KBM-7 (cell line): ENCODE measurements at places on chromosomes 2 and 18.
A peak's percentile ranks its signal among the peaks of the same experiment; 100 is the strongest.

GRCh38 chr2:146818122-146818521, 1026.7 kb upstream of the ACVR2A start:
- no peak for DNase-seq

DNA sequence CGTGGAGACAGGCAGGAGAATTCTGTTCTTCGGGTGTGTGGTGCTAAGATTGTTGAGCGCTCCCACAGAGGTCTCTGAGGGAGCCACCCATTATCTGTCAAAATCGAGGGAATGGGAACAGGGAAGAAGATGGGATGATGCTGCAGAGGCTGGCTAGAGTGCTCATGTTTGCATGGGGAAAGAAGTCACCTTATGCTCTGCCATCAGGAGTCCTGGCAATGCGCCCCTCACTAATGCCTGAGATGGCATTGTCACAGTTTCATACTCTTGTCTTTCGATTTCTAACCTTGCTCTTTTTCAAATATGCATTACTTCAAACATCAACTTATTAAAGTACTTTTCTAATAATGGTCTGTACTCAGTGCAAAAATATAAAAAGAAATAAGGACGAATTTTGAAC, 463.3 kb upstream of the CELF4 start:
- DNase-seq, result no peak

DNA sequence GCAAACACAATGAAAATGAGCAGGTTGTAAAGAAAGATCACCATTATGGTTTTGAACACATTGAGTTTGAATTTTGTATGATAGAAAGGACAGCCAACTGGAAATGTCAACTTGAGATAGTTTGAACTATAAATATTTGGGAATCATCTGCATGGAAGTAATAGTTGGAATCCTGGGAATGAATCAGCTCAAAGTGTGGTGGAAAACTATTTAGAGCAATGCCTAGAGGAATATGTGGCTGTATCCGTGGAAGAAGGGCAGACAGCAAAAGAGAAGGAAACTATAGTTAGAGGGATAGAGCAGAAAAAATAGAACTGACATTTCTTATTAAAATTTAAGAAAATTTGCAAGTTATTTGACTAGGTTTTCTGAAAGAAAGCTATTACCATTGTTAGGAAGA, 112.5 kb upstream of the OTX1 start:
- no peak for DNase-seq

DNA sequence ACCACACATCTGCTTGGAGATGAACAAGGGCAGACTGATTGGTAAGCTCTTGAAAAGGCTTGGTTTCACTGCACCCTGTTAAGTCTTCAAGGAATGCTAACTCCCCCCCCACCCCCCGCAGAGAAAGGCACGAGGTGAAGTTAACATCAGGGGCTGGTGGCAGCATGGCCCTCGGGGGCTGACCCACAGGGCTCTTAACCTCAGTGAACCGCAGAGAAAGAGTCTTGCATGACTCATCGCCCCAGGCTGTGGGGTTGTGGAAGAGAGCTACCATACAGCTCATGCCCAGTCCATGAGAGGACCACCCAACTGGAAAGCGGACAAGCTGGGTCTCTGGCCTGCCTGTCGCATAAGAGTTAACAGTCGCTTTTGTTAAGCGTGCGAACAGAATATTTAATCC, 10.6 kb upstream of the CEP68 start:
- no peak for DNase-seq

DNA sequence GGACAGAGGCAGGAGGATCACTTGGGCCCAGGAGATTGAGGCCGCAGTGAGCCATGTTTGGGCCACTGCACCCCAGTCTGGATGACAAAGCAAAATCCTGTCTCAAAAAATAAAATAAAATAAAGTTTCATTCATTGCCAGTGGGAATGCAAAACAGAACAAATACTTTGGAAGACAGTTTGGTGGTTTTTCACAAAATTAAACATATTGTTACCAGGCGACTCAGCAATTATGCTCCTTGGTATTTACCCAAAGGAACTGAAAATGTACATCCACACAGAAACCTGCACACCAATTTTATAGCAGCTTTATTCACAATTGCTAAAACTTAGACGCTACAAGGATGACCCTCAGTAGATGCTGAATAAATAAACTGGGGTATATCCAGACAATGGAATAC, 35.8 kb downstream of the FOSL2 start:
- DNase-seq, result no peak

DNA sequence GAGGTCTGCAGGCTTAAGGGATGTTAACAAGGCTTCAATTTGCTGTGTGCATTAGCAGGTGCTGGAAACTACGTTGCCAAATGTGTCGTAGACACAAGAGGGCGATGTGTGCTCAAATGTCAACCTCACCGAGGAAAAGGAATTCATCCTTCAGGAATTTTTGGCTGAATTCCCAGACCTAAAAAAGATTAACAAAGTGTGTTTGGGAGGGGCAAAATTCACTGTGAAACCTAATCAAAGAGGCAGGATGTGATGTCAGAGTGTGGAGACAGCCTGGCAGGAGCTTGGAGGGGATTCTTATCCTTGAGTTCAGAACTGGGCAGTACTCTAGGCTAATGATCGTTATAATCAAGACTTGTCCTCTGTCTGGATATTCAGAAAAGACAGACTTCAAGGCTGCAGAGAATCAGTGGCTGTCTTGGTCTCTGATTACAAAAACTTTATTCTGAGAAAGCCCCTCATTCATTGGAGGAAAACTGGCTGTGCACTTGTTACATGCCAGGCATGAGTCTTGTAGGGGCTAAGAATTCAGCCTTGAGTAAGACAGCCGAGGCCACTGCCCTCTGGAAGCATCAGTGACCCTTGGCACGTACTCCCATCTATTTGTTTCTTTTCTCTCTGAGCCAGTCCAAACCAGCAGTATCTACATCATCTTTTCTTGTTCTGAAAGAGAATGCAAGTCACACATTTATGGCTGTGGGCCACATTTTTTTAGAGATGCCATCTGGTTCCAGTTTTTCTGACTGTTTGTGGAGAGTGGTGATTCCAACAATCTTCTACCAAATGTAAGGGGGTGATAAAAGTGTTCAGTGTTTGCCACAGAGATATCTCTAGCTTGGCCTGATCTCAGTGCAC, 18.7 kb upstream of the SCYGR1 start:
- peak; percentile 44 for DNase-seq

- DNase-seq, result no peak
Measured at GRCh38 chr2:143603035-143603655, 473.9 kb downstream of the ARHGAP15 start.

GRCh38 chr2:75241696-75242095, 42.4 kb upstream of the TACR1 start:
- peak; percentile 58 for DNase-seq

GRCh38 chr18:34648269-34648985, 61.7 kb upstream of the DTNA start:
- DNase-seq, result no peak

DNA sequence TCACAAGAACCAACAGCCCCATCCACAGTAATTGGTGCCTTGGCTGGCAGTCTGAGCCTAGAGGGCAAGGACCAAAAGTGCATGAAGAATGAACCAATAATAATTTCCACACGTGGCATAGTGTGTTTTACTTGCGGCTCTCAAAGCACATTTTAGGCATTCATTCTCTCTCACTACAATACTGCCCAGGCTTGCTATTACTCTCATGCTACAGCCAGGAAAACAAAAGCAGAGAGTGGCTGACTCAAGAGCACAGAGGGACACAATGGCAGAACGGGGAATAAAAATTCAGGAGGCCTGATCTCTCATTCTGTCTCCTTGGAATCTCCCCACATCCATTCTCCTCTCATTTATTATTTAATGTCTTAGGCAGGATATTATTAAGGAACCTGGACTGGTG, 57.0 kb upstream of the NOL4 start:
- no peak for DNase-seq

GRCh38 chr2:143455317-143455716, 326.1 kb downstream of the ARHGAP15 start:
- no peak for DNase-seq

DNA sequence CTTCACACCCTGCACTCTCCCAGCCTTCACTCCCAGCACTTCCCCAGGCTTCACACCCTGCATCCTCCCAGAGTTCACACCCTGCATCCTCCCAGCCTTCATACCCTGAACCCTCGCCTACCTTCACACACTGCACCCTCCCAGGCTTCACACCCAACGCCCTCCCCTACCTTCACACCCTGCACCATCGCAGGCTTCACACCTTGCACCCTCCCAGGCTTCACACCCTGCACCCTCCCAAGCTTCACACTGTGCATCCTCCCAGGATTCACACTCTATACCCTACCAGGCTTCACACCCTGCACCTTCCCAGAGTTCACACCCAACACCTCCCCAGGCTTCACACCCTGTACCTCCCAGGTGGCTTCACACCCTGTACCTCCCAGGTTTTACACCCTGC, 448.7 kb upstream of the MYT1L start:
- no peak for DNase-seq

GRCh38 chr2:24806661-24807036, 13.4 kb downstream of the CENPO start:
- DNase-seq, result no peak

GRCh38 chr2:135773319-135773718, 31.7 kb downstream of the UBXN4 start:
- DNase-seq, result no peak
